ENCODE measurements at places on chromosomes 11 and 22. TPM values are rescaled to one million over a fixed set of nuclear protein-coding genes. Genes with fewer than 3 reads are reported as not detected.

HSPB2 gene
- total RNA-seq: not detected

NFAM1 gene
- total RNA-seq: not detected

TUB gene
- total RNA-seq: 3.9 TPM

ZP1 gene
- total RNA-seq: not detected

AMPD3 gene
- 2.5 TPM for total RNA-seq

MUC6 gene
- not detected for total RNA-seq

SFI1 gene
- 46.4 TPM for total RNA-seq

C22orf31 gene
- not detected for total RNA-seq

APOL4 gene
- total RNA-seq: 2.6 TPM

KCTD17 gene
- 59.2 TPM for total RNA-seq

NRIP3 gene
- 9.9 TPM for total RNA-seq

FAM83F gene
- not detected for total RNA-seq

LINC01488 gene
- total RNA-seq: not detected

TRPM5 gene
- total RNA-seq: not detected

Data from endothelial cell of umbilical vein (primary cell).